Effector CD8-positive, alpha-beta T cell (primary cell): ENCODE measurements at places on chromosomes 11 and 22.

DNA sequence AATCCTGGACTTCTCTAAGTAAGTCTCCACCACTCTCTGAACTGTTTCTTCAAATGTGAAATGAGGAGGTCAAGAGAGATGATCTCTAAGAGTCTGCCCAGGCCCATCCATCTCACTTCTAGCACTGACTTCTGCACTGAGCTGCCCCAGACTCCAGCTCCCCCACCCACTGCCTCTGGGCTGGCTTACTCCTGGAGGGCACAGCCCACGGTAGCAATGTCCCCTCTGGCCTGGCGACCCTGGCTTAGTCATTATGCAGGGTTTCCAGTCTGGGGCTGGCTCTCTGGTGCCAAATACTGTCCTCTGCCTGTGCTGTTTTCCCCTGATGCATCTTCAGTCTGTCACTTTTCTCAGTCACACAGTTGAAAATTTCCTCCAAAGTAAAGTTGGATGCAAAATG, 60.9 kb downstream of the PKNOX2 start:
- DNase-seq: no peak

DNA sequence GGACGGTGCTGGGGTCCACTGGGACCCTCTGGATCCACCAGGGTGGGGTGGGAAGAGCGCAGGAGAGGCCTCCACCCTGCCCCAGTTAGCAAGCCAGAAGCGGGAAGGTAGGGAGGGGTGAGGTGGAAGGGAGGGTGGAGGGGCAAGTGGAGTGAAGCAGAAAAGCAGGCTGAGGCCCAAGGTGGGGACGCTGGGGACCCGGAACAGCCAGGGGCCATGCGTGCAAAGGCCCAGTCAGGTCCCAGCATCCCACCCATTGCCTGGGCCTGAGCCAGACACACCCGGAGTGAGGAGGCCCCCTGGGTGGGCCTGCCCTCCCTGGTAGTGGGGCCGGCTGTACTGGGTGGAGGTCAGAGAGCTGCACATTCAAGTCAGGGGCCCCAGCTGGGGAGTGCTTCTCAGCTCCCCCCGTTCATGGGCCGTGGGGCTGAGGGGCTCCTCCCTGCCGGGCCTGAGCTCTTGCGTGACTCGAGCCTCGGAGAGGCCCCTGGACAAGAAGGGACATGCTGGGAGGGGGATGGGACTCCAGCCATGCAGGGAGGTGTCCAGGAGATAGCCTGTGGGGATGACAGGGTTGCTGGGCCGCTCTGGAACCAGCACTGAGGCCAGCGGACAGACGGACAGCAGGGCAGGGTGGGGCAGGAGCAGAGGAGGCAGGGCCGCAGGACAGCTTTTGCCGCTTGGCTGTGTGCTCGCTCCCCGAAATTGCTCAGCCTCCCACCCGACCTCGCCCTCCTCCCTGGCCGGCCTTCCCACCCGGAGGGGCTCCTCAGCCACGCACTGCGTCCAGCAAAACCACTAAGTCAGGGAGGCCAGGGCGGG, 7.7 kb downstream of the TNNT3 start:
- DNase-seq: no peak

- DNase-seq: no peak
Measured at GRCh38 chr22:22666307-22667091, 22.1 kb downstream of the GGTLC2 start.

- no peak for DNase-seq
Measured at GRCh38 chr11:21465203-21465602, 727.7 kb upstream of the ANO5 start.

DNA sequence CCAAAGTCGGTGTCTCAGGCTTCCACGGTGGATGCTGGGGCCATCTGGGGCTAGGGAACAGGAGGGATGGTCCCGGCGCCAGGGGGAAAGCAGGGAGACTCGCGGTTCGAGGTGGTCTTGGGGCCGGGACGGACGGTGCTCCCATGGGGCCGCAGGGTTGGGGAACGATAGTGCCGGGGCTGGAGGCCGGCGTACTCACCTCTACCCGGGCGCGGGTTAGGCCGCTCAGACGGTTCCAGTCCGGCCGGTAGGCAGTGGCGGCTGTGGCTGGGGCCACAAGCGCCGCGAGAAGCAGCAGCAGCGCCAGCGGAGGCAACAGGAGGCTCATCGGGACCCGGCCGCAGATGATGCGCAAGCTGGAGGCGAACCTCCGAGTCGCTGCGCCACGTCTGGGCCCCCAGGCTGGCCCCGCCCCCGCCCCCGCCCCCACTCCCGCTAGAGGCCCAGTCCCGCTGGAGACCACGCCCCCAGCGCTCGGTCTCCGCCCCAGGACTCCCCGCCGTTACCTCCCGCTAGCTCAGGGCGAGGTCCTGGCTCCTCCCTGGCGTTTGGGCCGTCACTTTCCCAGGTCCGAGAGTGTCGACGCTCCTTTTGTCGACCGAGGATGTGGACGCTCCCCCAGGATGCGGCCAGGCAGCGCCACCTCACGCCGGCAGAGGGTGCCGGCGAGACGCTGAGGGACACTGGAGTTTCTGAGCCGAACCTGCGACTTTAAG, at the start of gene SELENOM:
SELENOM (minus strand) TSS at position 391 of the 716 bp plus-strand sequence; CDS start at position 328, 63 bp downstream.
- DNase-seq: peak; percentile 84

DNA sequence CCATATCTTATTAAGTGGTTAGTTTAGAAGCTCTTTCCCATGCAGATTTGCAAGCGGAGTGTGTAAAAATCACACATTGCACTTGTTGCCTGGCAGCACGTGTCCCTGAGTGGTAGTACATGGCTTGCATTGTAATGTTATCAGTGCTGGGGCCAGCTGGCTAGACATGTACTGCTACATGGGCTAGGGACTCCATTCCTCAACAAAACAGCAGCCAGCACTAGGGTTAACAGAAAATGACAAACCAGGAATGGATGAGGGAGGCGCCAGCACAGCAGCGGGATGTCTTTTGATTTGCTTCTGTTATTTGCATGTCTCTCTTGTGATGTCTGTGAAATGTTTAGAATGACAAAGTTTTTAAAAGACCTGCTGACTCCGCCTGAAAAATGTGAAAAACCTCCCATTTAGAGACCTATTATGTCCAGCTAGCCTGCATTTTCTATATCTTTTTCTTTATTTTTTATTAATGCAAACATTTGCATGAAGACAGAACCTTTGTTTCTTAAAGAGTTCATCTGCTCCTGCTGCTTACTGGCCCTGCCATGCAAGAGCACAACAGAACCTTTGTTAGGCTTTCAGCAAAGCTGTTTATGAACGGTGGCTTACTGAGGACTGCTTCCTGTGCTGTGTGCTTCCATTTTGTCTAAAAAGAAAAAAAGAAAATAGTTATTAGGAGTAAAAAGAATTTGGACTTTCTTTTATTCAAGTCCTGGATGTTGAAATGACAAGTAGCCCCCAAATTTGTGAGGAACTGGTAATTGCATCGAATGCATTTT, 40.7 kb downstream of the CSTPP1 start:
- DNase-seq: no peak

- no peak for DNase-seq
Measured at GRCh38 chr11:65987336-65987735, 14.6 kb downstream of the EIF1AD start.

DNA sequence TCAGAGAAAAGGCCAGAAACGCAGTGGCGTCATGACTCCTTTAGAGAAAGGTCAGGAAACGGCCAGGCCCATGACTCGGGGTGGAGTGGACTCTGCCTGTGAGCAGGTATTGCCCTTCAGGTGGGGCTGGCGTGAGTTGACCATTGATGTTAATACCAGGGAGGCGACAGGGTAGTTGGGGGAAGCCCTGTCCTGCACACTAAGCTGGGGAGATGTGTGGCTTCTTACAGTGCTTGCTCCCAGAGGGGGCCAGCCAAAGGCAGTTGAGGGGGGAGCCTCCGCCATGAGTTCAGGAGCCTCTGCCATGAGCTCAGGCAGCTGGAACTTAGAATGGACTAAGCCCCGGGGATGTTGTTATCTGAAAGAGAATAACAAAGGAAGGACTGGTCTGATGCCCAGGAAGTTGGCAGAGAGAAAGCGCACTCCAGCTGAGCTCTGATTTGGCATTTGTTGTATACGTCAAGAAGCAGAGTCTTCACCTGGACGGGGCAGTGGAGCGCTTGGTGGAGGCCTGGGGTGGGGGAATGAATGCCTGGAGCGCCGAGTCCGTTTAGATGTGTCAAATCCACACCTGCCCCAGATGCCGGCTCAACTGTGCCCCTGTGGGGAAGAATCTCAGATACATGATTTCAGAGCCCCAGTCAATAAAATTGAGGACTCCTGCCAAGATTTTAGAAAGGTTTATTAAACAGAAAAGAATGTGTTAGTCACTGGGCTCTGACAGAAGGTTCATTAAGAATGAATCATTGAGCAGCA, 222.5 kb downstream of the TBC1D22A start:
- DNase-seq: no peak

DNA sequence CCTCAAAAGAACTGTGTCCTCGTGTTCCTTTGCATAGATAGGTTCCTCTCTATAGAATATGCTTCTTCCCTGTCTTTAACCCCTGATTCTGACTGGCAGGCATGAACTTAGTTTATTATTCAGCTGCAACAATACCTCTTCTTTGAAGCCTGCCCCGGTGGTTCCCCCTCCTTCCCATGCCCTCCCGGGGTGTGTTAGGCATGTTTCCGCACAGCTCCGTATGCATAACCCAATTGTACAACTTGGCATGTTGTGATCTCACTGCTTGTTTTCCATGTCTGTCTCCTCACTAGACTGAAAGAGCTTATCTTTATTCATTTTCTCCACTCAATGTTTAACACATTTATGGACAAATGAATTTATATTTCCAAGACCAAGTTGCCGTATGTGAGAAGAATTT, 72.6 kb downstream of the DEPDC5 start:
- no peak for DNase-seq

GRCh38 chr11:125193841-125194240, 29.3 kb downstream of the PKNOX2 start:
- DNase-seq: no peak

DNA sequence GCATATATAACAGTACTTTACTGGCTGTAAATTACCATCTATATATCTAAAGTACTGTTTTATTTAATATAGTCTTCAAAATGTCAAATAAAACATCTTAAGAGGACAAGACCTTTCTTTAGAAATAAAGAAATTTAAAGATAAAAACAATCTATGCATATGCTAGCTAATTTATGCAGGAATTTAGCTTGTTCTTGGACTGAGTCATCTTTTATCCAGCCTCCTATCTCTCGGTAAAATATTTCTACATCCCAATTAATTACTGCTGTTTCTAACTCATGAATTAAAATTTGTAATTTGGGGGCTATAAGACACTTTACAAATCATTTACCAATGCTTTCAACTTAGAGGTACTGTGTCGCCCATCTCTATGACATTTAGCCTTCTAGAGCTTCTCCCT, 72.8 kb upstream of the DDI1 start:
- DNase-seq: no peak

DNA sequence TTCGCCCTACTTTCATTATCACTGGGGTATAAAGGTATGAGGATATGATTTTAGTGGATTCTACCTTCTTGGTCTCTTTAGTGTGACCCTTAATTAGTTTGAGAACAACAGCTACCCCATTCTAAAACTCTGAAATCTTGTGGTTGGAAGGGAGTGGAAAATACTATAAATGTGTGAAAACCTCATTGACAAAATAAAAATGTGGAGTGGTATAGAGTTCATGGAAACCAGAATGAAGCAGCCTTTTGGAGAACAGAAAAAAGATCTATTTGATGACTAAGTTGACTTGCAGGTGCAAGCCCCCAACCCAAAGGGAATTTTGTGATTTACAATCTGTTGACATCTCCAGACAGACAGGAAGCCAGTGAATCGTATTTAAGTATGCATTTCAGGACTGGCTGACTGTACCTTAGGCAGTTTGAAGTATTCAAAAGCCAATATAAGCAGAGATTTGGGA, 75.8 kb downstream of the GAS2 start:
- DNase-seq: no peak

- DNase-seq: no peak
Measured at GRCh38 chr11:86301742-86302091, 323 bp upstream of the HIKESHI start.

DNA sequence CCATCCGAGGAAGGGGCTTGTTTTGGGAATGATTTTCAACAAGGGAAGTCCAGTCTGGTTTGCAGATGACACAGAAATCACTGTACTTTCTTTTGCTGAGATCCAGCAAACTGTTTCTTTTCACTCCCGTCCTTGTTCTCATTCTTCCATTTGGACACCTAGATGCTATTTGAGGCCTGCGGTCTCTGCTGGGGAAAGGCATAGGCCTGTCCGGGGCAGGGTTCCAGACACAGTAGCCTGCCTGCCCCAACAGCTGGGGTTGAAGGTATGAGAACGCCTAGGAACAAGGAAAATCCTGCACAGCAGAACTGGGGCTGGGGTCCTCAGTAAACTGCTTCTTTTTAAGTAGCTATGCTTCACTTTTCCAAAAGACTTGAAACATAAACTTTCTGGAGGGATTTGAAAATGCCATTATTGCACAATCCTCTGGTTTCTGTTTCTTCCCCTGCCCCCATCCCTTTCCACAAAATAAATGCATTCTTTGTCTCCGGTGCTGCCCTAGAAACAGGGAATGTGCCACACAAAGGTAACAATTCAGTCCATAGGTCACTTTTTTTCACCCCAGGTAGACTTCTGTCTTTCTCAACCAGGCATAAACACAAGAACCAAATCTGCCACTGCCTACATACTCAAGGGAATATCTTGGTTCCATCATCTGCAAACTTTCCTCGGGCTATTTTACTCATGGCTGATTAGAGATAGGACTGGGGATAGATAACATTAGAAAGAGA, 174.8 kb upstream of the MTMR2 start:
- DNase-seq: no peak
